ENCODE measurements at places on chromosomes 11 and 22.
A peak's percentile ranks its signal among the peaks of the same experiment; 100 is the strongest.

GRCh38 chr11:122305426-122306320 lies 189.7 kb upstream of the BLID start:
- DNase-seq = no peak

DNA sequence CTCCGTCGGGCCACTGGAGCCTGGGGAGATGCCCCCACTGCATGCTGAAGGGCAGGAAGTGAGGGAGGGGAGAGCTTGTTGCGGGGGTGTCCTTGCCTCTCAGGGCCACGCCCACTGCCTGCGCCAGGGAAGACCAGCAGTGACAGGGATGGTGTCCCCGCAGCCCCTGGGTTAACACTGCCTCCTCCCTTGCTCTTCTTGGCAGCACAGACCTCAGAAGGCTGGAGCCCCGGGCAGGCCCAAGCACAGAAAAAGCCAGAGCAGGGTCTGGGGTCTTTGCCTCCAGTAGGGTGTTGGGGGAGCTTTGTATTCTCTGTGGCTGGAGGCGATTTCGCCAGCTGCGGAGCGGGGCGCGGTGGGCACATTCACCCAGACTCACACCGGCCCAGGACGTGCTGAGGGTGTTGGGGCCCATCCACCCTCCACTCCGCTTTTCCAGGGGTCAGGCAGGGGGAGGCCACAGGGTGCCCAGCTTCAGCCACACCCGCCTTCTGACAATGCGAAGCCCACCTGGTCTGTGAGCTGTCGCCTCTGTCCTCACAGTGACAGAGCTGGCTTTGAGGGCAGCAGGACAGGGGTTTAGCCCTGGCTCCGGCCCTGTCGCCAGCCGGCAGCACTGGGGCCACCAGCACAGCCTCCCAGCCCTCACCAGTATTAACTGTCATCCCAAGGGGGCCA lies 83.7 kb downstream of the CDKN1C start:
- no peak for DNase-seq

DNA sequence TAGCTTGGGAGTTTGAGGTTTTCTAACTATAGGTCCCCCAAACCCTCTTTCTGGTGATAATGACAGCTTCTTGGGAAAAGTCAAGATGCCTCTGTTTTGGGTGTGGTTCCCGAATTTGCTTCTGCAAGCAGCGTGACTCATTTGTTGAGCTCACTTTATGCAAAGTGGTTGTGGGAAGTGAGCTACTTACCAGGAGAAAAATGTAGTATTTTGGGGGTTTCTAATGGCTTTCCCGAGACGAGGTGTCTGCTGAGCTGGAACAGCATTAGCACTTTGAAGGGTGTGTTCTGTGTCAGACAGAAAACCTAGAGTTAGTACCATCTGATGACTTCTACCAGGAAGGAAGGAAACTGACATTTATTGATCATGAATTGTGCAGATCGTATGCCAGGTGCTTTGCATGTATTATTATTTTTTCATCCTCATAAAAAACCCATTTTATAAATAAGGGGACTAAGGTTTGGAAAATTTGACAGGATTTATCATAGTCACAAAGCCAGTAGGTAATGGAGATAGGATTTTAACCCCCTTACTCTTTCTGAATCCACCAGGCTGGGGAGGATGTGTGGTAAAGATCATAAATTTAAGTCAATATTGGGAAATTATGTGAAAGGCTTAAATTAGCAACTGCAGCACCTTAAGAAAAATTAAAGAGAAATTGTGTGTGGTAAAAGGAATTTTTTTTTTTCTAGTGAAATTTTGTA lies 108.8 kb upstream of the CD44 start:
- no peak for DNase-seq

DNA sequence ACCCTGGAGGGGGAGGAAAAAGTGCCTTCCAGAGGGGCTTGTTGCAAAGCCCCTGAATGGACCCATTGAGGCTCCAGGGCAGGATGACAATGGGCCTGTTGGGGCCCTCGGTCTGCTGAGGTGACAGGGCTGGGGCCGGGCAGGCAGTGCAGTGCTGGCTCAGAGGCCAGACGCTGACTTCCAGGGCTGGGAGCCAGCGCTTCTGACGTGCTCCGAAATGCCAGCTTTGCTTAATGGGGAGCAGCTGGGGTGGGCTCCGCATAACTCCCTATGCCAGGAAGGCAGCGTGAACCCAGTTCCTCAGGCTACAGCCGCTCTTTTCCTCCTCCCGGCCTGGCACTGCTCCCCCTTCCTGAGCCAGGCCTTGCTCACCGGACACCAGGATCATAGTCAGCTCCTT lies 17.7 kb downstream of the NAV2 start:
- no peak for DNase-seq

GRCh38 chr22:50443801-50444625 lies 30.8 kb downstream of the SBF1 start:
- DNase-seq = no peak

GRCh38 chr11:34180040-34180813 lies 74.8 kb downstream of the NAT10 start:
- no peak for DNase-seq

DNA sequence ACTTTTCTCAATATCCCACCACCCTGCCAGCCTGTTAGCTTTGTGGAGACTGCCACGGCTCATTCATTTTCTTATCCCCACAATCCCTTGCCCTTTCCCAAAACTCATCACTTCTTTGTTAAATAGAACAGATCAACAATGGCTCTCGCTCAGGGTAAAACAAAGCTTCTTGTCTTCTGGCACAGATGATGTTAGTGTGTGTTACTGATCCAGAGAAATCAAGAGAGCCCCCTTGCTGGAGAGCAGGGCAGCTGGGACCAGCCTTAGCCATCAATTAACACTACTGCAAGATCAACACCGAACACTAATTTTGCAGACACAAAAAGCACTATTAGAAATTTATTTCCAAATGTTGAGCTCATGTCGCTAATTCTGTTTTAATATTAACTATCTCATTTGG lies 420.9 kb downstream of the TENM4 start:
- no peak for DNase-seq

DNA sequence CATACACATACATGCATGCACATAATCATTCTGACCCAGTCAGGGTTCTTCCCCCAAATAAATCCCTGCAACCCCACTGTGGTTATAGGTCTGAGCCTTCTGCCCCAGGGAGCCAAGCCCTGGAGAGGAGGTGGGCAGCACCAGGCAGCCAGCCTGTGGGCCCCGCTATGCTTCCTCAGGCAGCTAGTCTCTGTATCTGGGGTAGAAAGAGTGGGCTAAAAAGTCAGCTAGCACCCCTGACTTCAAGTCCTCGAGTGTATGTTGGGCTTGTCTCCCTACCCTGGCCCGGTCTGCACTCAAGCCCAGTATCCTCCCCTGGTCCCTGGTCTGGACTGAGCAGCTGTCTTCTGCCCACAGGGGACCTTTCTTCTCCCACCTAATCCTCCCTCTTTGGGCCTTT lies 28.0 kb downstream of the KCNQ1OT1 start:
- DNase-seq = no peak

GRCh38 chr11:19714387-19715363 lies 2.0 kb downstream of the NAV2 start:
- no peak for DNase-seq

GRCh38 chr22:22463855-22464540 lies 44.5 kb downstream of the ZNF280B start:
- DNase-seq = no peak

GRCh38 chr22:43622886-43623285 lies 189.2 kb downstream of the EFCAB6 start:
- no peak for DNase-seq

DNA sequence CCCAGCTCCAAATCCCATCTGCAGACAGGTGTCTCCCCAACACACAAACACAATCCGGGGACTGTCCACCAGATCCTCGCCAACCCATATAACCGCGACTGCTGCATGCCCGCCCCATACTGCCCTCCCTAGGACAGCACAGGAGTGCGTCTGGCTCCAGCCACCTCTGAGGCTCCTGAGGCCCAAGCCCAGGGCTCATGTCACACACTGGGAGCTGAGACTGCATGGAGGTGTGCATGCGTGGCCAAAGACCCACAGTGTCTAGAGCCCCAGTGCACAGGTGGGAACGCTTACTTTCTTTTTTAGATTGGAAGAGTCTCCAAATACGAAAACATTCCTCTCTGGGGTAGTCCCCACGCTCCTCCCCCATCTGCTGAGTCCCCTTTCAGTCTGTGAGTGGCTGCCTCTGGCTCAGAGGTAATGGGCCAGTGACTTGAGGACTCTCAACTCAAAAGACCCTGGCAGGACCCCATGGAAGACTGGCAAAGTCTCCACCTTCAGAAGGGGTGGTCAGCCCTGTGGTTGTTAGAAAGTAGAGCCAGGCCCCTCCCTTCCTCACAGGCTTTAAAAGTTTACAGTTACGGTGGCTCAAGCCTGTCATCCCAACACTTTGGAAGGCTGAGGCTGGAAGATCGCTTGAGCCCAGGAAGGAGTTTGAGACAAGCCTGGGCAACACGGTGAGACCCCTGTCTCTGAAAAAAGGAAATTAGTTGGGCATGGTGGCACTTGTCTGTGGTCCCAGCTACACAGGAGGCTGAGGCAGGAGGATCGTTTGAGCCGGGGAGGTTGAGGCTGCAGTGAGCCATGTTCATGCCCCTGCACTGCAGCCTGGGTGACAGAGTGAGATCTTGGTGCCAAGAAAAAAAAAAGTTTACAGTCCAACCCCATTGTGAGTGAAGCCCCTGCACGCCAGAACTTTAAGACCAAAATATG lies 2.3 kb downstream of the CBX7 start:
- no peak for DNase-seq

GRCh38 chr11:21465920-21466319 lies 727.0 kb upstream of the ANO5 start:
- no peak for DNase-seq

- DNase-seq = no peak
Observed at GRCh38 chr11:64316672-64317324, 561 bp downstream of the TRMT112 start.

- peak; percentile 44 for DNase-seq
Observed at GRCh38 chr11:72040491-72041363, 39.6 kb downstream of the NUMA1 start.

- DNase-seq = no peak
Observed at GRCh38 chr11:71266114-71266833, 13.9 kb upstream of the SHANK2 start.

DNA sequence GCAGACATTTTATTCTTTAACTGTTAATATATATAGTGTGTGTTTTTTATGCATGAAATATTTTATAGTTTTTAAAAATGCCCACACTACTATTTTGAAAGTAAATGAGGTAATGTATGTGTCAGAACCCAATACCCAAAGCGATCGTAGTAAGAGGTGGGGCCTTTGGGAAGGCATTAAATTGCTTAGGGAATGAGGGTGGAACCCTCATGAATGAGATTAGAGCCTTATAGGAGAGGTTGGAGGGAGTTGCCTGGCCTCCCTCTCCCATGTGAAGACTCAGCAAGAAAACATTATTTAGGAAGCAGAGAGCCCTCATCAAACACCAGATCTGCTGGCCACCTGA lies 11.1 kb downstream of the KLHL35 start:
- DNase-seq = no peak

DNA sequence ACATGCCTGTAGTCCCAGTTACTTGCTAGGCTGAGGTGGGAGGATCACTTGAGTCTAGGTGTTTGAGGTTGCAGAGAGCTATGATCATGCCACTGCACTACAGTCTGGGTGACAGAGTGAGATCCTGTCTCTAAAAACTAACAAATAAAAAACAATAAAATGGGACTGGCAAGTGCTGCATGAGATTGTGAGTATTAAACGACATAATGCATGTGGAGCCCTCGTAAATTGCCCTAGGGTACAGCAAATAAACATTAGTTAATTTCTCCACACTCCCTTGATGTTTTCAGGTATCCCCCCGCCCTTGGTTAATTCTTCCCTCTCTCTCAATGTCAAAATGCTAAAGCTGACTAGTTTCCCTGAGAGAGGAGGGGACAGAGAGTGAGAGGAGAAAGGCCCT lies 4.9 kb upstream of the RHOG start:
- no peak for DNase-seq

GRCh38 chr11:125332821-125333220 lies 163.2 kb downstream of the FEZ1 start:
- no peak for DNase-seq

DNA sequence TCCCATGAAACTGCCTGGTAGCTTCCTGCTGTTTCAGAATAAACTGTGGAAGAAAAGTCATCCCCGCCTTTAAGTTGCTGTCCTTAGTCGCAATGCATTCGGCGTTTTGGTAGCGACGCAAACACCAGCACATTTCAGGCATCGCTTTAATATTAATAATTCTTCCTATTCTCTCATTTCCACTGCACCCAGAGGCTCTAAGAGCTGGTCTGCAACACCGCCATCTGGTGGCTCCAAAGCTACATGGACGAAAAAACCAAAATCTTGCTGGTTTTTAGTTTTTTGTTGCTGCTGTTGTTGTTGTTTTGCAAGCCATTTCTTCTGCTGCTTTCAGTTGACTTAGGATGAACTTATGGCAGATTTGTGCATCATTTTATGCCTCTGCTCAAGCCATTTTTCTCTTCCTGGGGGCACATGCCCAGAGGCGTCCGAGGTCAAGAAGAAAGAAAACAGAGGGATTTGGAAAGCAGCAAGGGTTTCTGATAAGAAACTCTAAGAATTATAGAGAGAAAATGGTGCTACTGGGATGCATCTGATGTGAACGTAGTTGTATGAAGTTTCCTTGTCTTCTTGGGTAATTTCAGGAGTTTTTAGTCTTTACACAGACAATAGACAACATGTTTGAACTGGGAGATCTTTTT lies 345.4 kb upstream of the KIRREL3 start:
- DNase-seq = peak; percentile 8

DNA sequence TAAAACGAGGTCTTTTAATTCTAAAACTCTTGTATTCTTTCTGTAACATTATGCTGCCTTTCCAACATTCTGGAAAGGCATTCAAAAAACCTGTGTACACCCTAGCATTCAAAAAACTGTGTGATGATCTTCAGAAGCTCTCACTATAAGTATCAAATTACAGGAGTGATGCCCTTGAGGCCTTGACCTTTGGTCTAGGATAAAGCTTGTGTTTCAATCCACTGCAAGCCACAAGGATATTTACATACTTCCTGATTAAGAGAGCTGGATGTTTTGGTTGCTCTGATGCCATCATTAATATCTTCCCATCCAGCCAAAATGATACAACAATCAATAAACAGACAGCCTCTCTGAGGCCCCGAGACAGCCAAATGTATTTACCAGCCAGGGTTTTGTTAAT lies 11.9 kb downstream of the CLPB start:
- DNase-seq = no peak

DNA sequence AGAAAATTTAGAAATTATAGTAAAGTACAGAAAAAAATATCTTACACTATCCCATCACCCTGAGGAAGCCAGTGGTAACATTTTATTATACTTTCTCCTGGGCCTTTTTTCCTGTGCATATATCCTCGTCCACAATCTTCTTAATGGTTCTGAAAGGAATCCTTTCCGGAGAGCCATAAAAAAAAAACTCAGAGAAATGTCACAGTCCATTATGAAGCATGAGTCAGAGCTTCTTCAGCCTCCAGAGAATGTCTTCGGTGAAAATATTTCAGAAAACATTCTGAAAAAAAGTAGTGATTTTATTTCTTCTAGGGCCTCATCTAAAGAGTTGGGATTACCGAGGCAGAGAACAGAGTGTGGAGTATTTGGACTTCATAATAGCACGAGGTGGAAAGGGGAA lies 163.4 kb downstream of the INSC start:
- no peak for DNase-seq
